Fibroblast of skin of right quadriceps (primary cell): ENCODE measurements at places on chromosomes 2 and 18.
A peak's percentile ranks its signal among the peaks of the same experiment; 100 is the strongest.

GRCh38 chr2:127069003-127069402 is 38.0 kb downstream of the BIN1 start:
- DNase-seq = no peak

GRCh38 chr2:227407591-227408151 is 19.9 kb upstream of the SCYGR1 start:
- DNase-seq = no peak

GRCh38 chr2:226387499-226387942 is 412.1 kb downstream of the IRS1 start:
- no peak for DNase-seq

GRCh38 chr2:201909961-201910361 is 103.6 kb downstream of the CDK15 start:
- peak; percentile 74 for DNase-seq

- DNase-seq = peak; percentile 90
Measured at GRCh38 chr2:120735746-120736170, at the start of gene GLI2. Gene GLI2, plus strand, starts transcription at chr2:120735868. Its CDS starts 61,453 bp downstream, at chr2:120797321.

DNA sequence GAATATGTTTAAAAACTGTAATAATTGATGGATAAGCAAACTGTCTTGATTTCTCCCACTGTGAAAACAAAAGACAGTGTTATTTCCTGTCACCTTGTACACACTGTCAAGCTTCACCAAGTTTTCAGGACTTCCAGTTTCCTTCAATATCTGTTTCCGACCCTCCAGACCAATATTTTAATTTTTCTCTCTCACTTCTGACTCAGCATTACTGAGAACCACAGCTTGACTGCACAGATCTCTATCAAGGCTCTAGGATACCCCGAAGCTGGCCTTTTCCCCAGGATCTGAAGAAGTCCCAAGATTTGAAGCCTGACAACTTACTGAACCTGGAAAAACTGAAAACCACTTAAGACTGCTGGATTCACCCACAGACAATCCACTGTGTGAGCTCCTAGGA is 13.2 kb upstream of the SULT1C3 start:
- DNase-seq = no peak

DNA sequence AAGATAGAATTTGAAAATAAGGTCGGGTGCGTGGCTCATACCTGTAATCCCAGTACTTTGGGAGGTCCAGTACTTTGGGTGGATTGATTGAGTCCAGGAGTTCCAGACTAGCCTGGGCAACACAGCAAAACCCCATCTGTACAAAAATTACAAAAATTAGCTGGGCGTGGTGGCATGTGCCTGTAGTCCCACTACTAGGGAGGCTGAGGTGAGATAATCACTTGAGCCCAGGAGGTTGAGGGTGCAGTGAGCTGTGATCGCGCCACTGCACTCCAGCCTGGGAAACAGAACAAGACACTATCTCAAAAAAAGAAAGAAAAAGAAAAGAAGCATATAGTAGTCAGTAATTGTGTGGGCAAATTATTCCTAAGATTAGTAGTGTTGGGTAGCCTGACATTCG is 194.2 kb upstream of the ALPP start:
- DNase-seq = no peak

GRCh38 chr2:140481136-140481535 is 1649.7 kb downstream of the LRP1B start:
- DNase-seq = peak; percentile 3

- no peak for DNase-seq
Measured at GRCh38 chr18:48765053-48765452, 185.7 kb downstream of the SMAD7 start.

DNA sequence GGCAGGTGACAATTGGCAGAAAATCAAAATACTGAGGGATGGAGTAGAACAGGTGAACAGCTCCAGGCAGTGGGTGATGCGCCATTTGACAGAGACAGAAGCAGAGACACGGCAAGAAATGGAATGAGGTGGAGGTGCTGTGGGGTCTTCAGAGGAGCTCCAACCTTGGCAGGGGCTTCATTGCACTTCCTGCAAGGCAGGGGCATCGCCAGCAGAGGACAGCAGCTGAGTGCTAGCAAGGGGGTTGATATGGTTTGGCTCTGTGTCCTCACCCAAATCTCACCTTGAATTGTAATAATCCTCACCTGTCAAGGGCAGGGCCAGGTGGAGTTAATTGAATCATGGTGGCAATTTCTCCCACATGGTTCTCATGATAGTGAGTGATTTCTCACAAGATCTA is 42.8 kb downstream of the CCDC68 start:
- DNase-seq = no peak

- no peak for DNase-seq
Measured at GRCh38 chr2:70829916-70830315, 5.7 kb downstream of the CD207 start.

- DNase-seq = peak; percentile 54
Measured at GRCh38 chr2:45826884-45827635, 175.6 kb downstream of the PRKCE start.

- peak; percentile 38 for DNase-seq
Measured at GRCh38 chr2:100124761-100125160, 17.6 kb downstream of the AFF3 start.

- no peak for DNase-seq
Measured at GRCh38 chr2:237075749-237076599, 9.7 kb upstream of the COPS8 start.

GRCh38 chr2:145091967-145092366 is 572.0 kb upstream of the ZEB2 start:
- DNase-seq = peak; percentile 38

GRCh38 chr18:70024829-70025228 is 77.2 kb upstream of the CD226 start:
- no peak for DNase-seq

- DNase-seq = peak; percentile 66
Measured at GRCh38 chr2:55901322-55901721, 22.3 kb downstream of the EFEMP1 start.

GRCh38 chr18:26227051-26227670 is 916 bp downstream of the TAF4B start:
- DNase-seq = peak; percentile 2

DNA sequence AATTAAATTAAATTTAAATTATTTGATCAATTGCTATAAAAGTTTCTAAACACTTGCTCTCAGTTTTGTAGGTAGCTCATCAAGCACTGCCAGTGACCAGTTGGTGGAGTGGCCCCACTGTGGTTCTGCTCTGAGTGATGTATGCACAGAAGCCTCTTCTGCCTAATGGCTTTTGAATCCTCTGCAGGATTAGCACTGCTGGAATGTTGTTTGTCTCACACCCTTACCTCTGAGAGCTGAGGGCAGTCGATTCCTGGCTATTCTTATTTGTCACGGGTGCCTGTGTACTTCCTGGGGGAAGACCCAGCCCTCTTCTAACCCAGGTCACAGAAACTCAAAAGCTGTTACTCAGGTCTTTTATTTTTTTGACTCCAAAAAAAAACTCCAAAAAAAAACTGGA is 9.5 kb downstream of the CAPN14 start:
- no peak for DNase-seq
